Panc1 (cell line): ENCODE measurements at places on chromosomes 4 and X. TPM values are rescaled to one million over a fixed set of nuclear protein-coding genes. Genes with fewer than 3 reads are reported as not detected.

KIAA0232 gene
- total RNA-seq = 20.2 TPM

PRRG3 gene
- not detected for total RNA-seq

TMEM35A gene
- total RNA-seq = not detected

DNA sequence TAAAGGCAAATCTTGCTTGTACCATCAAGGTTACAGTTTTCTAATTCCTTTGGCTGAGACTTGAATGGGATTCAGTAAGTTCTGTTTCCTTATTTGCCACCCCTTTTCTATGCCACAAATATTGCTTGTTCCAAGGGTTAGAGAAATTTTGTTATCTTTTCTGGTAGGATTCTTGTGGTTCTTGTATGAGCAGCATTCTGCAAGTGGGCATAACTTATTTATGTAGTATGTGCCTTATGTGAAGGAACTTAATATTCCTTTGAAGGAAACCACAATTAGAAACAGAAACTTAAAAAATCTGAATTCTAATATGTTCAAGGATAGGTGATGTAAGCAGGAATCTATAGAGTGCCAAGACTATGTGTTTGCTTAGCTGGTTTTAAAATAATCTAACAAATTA, 53.1 kb upstream of the TSPAN5 start:
- DNase-seq = no peak
- H3K27ac ChIP-seq = peak overlapping the region; percentile 34; the same call in 1 of the 2 replicates
- no peaks in the 10 kb centered on the region; the same call in 1 of the 2 replicates for H3K4me1 ChIP-seq
- no peaks in the 10 kb centered on the region for H3K27me3 ChIP-seq
- no peaks in the 10 kb centered on the region for H3K36me3 ChIP-seq

- H3K27me3 ChIP-seq = no peaks in the 10 kb centered on the region
- H3K4me1 ChIP-seq = no peaks in the 10 kb centered on the region
- no peak overlapping the region for H3K27ac ChIP-seq
- H3K36me3 ChIP-seq = no peaks in the 10 kb centered on the region
- H3K4me3 ChIP-seq = no peak overlapping the region
These were observed 89.2 kb downstream of the AREG start for GRCh38 chr4:74534121-74534520.

DNA sequence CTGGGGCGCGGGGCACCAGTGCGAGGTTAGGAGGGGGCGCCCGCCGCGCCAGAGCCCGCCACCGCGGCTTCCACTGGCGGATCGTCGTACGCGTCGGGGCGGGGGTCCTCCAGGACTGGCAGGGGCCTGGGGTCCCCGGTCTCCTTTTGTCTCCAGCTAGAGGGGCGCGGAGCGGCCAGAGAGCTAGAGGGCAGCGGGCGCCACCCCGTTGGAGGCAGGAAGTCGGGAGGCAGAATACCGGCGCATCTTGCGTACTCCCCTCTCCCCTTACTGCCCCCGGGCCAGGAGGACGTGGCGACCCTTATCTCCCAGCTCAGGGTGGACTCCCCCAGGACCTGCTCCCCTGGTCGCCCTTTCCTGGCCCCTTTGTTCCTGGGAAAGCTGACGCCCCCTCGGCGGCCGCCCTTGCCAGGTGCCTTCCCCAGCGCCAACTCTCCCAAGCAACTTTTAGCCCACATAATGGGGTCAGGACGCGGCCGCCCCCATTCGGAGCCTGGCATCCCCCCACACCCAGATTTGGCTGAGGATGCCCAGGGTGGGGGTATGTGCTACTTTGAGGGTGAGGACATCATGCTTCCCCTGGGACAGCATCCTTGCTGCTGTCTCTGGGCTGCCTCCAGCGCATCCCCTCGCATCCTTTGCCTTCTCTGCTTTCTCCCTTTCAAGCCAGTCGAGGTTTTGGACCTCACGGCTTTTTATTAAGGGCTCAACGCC, 933 bp downstream of the CNKSR2 start:
- H3K4me1 ChIP-seq = no peaks in the 10 kb centered on the region
- no peaks in the 10 kb centered on the region for H3K27me3 ChIP-seq
- H3K27ac ChIP-seq = no peak overlapping the region
- no peaks in the 10 kb centered on the region for H3K36me3 ChIP-seq

GRCh38 chr4:112251019-112251643, 19.5 kb downstream of the AP1AR start:
- no peak overlapping the region for H3K4me3 ChIP-seq
- no peak for DNase-seq
- no peaks in the 10 kb centered on the region for H3K27me3 ChIP-seq
- no peaks in the 10 kb centered on the region for H3K4me1 ChIP-seq
- no peaks in the 10 kb centered on the region; the same call in 1 of the 2 replicates for H3K36me3 ChIP-seq
